ENCODE measurements at places on chromosomes 3 and 15.

DNA sequence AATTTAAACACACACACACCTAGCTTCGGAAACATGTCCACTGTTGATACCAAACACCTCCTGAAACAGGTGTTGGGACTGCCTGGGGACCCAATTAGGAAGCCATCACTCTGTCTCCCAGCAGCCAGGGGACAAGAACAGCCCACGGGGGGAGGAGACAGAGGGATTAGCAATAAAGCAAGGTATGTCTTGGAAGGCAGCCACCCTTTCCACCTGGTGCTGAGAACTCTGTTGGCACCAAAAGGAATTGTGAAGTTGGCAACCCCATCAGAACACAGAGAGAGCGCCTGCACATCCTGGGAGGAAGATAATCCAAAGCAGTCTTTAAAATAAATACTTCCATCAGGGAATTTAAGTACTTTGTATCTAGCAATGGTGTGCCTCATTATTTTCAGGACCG lies 111.0 kb downstream of the ADAMTS17 start:
- DNase-seq = no peak

DNA sequence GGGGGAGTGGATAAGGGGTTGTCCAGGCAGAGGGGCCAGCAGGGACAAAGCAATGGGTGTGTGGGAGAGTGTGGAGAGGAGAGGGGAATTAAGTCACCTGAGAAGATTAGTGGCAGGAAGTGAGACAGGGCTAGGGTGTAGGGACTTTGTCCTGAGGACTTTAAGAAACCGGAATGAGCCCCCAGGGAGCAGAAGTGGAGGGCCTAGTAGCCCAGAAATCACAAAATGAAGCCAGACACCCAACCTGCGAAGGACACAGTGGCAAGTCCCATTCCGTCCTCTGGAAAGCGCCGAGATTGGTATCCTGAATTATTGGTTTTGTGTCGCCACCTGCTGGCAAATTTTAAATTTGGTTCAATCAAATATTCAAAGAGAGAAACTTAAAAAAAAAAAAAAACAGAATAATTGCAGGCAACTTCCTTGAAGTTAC lies 78.0 kb upstream of the SLC25A36 start:
- DNase-seq = peak; percentile 43

GRCh38 chr3:75341324-75342067 lies 322.6 kb upstream of the FRG2C start:
- no peak for DNase-seq

DNA sequence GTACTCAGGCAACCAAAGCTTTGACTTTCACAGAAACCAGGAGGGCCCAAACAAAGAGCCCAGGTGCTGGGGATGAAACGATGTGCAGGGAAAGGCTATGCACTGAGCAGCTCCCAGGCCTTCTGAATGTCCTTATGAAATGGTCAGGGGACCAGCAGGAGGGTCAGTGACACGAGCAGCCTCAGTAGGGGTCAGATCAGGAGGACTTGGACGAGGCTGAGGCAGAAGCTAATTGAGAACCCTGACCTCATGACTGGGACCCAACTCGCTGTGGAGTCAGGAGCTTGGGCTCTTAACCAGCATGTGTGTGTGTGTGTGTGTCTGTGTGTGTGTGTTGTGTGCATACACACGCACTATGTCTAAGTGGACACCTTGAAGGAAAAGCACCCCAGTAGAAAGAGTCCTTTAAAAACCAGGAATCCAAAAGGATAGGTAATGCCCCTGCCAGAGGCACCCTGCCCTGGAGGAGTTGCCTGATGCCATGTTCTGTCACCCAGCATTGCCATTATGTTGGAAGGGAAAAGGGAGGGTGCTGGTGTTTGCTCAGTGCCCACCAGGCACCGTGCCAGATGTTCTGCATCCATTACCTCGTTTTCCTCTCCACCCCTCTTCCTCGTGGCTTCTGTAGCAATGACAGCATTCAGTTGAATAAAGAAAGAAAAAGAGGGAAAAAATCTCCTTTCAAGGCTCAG lies 50.9 kb downstream of the CORO2B start:
- no peak for DNase-seq

DNA sequence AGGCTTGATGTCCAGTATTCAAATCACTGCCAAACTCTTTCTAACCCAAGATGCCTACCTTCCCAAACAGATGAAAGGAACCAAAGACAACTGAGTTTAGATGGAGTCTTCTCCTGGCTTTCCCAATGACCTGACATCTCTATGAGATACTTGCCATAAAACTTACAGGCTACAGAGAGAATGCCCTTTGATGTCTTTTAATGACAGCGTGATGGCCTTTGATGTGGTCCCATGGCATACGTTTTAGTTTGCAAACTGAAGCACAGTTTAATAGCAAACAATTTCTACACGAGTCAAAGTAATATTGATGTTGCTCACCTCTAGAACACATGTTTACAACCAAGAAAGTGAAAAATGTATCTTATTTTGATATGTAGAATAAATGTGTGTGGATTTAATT lies 73.2 kb downstream of the ZIC4 start:
- DNase-seq = no peak

- DNase-seq = no peak
Observed at GRCh38 chr3:8882171-8882593, 81.1 kb downstream of the RAD18 start.

GRCh38 chr3:43503067-43503728 lies 118.6 kb downstream of the ANO10 start:
- DNase-seq = no peak

GRCh38 chr15:46646490-46646889 lies 1011.7 kb downstream of the SQOR start:
- DNase-seq = no peak

DNA sequence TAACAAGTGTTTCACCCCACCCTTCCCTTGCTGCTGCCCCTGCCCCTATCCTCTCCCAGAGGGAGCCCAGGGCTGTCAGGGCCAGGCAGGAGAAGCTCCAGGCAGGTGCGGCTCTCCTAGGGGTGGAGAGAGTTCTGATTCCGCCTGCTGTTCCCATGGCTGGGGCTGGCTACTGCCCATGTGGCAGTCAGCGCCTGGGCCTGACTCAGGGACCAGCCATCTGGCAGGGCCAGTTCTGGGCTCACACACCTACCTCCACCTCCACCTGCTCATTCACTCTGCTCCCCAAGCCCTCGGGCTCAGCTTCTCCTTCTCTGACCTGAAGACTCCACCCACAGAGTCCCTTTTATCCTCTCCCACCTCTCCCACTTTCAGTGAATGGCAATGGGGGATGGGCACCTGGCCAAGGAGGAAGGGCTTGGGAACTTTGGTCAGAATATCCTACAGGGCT lies 23.4 kb downstream of the AMOTL2 start:
- DNase-seq = no peak

- peak; percentile 44 for DNase-seq
Observed at GRCh38 chr15:90994059-90994416, 297 bp downstream of the PRC1 start.

- DNase-seq = no peak
Observed at GRCh38 chr3:29168081-29168480, 112.8 kb upstream of the RBMS3 start.

- DNase-seq = peak; percentile 27
Observed at GRCh38 chr3:69370156-69370883, 15.6 kb downstream of the FRMD4B start.

DNA sequence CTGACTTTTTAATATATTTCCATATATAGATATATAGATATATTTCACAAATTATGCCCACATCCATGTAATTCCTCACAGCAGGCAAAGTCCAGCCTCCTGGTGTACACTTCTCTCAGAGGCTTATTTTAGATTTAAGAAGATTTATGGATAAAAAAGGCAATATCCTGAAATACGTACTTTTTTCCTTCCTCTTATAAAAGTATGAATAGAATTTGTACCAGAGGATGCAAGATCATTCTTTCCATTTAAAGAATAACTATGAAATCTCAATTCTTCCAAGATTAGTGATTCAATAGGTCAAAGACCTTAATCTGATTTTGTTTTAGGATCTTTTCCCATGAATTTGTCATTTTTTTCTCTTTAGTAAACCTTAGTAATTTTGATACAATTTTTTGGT lies 597.9 kb upstream of the TBL1XR1 start:
- DNase-seq = no peak

GRCh38 chr3:130379274-130379673 lies 33.8 kb downstream of the COL6A5 start:
- DNase-seq = no peak

GRCh38 chr3:195117978-195118581 lies 152.9 kb downstream of the XXYLT1 start:
- no peak for DNase-seq

DNA sequence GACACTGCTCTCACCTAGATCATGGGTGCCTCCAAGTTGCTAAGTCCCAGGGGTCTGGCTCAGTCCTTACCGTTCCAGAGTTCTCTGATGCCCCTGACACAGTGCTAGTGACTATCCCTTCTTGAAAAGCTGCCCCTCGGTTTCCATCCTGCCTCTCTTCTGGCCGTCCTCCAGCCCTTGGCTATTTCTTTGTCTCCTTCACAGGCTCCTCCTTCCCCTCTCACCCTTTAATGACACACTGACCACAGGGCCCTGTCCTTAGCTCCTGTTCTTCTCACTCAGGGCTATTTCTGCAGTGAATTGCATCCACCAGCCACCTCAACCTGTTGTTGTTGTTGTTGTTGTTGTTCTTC lies 31.1 kb downstream of the SLC28A1 start:
- DNase-seq = no peak

- no peak for DNase-seq
Observed at GRCh38 chr3:123334056-123334455, 114.8 kb downstream of the ADCY5 start.

DNA sequence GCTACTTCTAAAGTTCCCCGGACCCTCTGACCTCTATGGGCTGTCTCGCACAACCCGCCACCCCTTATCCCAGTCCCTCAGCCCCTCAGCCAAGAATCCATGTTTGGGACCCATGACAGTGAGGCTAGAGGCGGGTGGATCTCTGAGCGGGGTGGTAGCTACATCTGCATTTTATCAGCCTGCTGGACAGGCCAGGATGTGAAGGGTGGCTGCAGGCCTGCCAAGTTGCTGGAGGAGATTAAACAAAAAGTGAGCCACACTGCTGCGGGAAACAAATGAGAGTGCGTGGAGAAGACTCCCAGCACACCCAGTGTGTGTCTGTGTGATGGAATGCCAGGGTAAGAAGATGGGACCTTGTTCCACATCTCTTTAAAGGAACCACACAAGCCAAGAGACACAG lies 51.1 kb upstream of the SPATA12 start:
- DNase-seq = no peak

DNA sequence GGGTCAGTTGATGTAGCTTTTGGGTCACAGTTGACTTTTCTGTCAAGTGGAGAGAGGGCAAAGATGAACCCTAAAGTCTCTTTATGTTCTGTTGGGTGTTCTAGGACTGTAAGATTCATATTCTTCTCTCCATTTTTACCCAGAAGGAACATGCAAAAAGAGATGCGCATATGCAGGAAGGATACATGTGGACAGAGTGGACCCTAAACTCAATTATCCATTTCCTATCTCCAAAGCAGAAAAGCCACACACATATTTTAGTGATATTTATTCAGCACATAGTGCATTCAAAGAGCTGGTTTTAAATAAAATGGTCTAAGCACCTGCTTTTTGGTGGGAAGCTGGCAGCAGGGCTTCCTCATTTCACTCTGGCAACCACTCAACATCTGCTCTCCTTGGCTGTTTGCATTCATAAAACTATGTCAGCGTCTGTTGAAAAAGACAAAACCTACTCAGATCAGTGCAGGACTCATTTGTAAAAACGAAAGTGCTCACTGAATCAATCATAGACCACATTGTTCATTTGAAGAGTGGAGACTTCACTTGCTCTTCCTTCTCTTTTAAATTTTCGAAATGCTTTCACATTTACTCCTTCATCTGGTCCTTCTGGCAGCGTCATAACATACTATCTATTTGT lies 96.6 kb downstream of the SEMA6D start:
- DNase-seq = no peak

DNA sequence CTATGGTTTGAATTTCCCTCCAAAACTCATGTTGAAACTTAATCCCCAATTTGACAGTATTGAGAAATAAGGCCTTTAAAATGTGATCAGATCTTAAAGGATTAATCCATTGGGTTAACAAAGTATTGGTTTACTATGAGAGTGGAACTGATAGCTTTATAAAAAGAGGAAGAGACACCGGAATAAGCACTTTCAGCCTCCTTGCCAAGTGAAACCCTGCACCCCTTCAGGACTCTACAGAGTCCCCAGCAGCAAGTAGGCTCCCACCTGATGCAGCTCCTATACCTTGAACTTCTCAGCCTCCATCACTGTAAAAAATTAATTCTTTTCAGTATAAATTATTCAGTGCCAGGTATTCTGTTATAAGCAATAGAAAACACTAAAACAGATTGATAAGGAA lies 348.3 kb downstream of the CGGBP1 start:
- no peak for DNase-seq

GRCh38 chr15:66670762-66671580 lies 31.1 kb upstream of the SMAD6 start:
- no peak for DNase-seq

GRCh38 chr3:122926811-122927210 lies 100.8 kb downstream of the SEMA5B start:
- DNase-seq = no peak

GRCh38 chr15:67911727-67912126 lies 71.9 kb upstream of the RNU6-1 start:
- DNase-seq = no peak

GRCh38 chr15:56490461-56490860 lies 25.5 kb upstream of the MNS1 start:
- DNase-seq = no peak

GRCh38 chr3:17639765-17640164 lies 102.7 kb downstream of the TBC1D5 start:
- DNase-seq = peak; percentile 29

- DNase-seq = peak; percentile 41
Observed at GRCh38 chr15:65374821-65375401, 2.9 kb downstream of the IGDCC3 start.

DNA sequence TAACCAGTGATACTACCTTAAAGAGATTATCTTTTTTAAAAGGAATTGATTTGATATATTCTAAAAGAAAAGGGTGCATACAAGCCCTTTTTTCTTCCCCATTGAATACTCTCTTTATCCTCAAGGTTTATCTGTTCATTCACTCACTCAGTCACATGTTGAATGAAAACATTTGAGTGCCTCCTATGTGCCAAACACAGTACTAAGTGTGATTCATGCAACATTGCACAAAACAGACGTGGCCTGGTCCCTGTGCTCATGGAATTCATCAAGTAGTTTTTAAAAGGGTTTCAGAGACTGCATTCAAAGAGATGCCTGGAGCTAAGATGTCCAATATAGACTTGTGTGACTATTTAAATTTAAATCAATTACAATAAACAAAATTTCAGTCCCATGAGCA lies 462.2 kb upstream of the MDFIC2 start:
- no peak for DNase-seq

Measured in AG08396 (cell line).